ENCODE measurements at places on chromosomes 1 and 21.

DNA sequence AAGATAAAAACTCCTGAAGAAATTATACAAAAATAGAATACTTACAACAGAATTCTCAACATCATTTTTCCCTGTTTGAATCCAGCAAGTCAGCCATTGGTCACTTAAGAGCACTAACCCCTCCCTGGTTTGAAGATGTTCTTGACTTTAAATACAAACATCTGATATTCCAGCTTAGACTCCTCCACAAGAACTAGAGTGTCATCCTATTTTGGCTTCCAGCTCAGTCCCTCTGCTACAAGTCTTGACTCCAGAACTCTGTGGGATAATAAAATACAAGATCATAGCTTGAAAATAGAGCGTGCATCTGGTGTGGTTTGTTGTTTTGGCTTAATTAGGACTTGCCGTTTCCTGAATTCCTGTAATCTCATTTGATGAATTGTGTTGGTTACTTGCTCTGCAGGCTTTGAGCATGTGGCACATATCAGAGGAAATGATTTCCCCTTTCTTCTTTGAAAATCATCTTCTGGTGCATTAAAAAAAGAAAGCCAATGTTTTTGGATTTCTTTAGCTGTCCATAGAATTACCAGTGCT, 63.7 kb upstream of the DPT start:
- no peak for DNase-seq

DNA sequence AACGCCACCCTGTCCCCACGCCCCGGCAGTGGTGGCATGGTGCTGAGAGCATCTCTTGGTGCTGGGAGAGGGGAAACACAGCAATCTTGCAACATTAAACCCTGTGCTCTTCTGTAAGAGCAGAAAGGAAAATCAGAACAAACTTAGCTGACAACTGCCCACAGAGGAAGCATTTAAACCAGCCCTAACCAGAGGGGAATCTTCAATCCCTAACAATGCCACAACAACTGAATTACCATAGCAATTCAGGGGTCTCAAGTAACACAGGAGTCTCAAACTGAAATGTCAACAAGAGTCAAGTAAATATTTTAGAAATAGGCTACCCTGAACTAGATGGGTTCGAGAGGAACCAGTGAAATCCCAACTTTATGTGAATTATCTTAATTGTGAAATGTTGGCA, 1983.6 kb downstream of the NCAM2 start:
- DNase-seq = no peak

GRCh38 chr21:43211760-43212115, 42.9 kb downstream of the CRYAA start:
- DNase-seq = no peak

DNA sequence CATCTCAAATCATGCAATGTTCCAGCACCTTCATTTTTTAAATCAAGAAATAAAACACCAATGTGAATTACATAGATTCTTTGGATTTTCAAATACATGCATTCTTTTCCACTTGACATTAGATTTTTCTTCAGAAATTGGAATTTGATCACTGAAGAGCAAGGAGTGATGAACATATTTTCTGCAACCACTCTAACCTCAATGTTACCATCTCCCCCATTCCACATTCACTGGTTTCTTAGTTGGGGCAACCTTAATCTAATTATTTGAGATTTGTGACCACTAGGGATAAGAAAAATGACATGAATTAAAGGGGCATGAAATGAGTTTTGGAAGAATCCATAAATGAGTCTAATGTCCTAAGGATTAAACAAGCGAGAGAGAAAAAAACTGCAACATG, 168.7 kb upstream of the NR5A2 start:
- no peak for DNase-seq

DNA sequence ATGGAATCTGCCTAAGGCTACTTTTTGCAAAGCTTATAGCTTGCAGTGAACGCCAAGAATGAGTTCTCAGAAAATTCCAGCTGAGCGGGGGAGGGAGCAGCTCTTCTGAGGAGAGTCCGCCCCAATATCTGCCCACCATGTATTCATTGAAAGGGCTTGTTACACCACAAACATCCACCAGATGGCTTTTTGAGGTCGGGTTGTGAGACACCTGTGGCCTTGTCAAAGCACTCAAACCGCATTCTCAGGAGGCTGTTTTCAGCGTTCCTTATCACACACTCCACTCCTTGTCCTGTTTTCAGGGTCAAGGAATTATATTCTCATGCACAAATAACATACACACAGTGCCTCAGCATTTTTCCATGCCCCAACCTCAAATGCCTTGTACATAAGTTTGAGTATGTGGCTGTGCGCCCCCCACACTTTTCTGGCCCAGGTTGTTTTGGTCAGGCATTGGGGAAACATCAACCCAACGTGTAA, 3.9 kb upstream of the C4BPB start:
- peak; percentile 38 for DNase-seq

- no peak for DNase-seq
Measured at GRCh38 chr21:16407403-16408240, 677.8 kb downstream of the USP25 start.

DNA sequence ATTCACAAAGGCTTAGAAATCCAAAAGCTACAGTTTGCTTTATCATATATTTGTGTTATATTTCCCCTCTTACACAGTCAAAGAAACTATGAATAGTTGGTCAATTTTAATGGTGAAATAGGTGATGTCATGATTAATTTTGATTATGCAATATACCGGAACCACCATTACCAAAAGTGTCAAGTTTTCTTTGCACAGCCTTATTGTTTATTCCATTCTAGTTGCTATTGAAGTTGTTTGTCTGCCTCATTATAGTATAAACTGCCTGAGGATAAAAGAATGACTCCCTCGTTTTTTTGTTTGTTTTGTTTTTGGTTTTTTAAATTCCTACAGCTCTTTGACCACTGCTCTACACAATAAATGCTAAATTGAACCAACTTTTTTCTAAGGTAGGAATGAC, 690.6 kb upstream of the ZP4 start:
- DNase-seq = no peak

DNA sequence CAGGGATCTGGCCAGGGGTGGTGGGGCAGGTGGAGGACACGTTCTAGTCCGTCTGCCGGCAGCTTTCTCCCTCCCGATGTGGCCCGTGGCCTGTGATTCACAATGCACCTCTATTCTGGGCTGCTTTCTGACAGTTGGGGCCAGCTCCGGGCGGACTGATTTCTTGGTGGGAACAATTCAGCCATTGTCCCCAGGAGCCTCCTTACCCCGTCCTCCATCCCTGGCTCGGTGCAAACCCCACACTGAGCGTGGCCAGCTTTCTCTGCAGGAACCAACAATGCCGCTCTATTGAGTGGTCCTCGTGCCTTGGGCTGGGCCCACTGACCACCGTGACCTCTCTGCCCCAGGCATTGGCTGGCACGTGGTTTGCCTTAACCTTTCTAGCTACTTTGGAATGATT, 29.7 kb downstream of the PADI2 start:
- no peak for DNase-seq

- no peak for DNase-seq
Measured at GRCh38 chr1:87644579-87645190, 316.0 kb downstream of the LMO4 start.

DNA sequence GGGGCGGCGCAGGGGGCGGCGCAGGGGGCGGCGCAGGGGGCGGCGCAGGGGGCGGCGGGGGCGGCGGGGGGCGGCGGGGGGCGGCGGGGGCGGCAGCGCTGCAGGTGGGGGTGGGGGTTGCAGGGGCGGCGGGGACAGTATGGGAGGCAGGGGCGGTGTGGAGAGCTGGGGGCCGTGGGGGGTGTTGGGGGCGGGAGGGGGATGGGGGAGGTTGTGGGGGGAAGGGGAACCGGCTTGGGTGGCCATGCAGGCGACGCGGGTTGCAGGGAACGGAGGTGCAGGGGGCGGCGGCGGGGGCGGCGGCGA, 13.0 kb upstream of the SLC19A1 start:
- no peak for DNase-seq

DNA sequence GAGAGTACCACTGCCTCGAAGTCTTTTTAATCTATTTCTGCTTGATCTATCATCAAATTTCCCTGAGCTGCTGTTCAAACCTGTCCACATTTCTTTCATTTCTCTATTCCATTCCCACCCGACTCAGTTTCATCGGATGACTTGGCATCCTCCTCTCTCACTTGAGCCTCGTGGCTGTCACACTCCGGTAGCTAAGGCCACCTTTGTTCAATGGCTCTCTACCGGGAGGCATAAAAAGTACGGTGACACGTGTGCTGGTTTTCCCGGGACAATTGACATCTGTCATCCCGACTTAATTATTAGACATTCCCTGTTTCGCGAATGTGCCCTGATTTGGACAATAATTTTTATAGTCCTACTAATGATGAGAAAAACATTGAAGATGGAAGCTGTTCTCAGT, 22.6 kb downstream of the MIS18A start:
- DNase-seq = peak; percentile 39

- DNase-seq = peak; percentile 94
Measured at GRCh38 chr1:40531381-40532061, at the start of gene ZNF684. TSS of gene ZNF684 (plus strand) at chr1:40531637. CDS start at chr1:40533167, 1,530 bp downstream.

- DNase-seq = no peak
Measured at GRCh38 chr21:44436111-44436611, 19.1 kb upstream of the LRRC3 start.

DNA sequence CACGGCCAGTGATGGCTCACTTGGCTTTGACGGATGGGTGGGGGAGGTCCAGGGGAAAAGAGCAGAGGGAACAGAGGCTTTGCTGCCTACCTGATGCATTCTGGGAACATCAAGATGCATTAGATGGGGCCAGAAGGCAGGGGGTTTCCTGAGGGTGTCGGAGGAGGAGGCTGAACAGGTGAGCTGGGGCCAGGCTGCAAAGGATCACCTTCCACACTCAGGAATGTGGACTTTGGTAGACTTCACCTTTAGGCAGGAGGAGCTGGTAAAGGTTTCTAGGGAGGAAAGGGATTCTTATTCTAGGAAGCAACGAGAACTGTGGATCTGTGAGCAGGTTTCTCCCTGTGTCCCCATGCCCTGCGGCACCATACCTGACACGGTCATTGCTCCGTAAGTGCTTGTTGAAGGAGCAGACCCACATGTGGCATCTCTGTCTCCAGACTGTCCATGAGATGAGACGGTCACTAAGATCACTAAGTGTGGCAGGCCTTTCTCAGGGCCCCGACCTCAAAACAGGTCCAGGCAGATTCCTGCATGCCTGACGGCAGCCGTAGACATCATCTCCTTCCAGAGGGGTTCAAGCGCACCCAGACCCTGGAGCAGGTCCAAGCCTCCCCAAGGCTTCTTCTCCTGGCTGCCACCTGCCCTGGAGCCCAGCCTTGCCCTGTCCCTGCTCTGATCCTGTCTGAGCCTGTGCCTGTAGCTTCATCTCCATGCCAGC, 89.1 kb upstream of the SLC25A33 start:
- DNase-seq = no peak

DNA sequence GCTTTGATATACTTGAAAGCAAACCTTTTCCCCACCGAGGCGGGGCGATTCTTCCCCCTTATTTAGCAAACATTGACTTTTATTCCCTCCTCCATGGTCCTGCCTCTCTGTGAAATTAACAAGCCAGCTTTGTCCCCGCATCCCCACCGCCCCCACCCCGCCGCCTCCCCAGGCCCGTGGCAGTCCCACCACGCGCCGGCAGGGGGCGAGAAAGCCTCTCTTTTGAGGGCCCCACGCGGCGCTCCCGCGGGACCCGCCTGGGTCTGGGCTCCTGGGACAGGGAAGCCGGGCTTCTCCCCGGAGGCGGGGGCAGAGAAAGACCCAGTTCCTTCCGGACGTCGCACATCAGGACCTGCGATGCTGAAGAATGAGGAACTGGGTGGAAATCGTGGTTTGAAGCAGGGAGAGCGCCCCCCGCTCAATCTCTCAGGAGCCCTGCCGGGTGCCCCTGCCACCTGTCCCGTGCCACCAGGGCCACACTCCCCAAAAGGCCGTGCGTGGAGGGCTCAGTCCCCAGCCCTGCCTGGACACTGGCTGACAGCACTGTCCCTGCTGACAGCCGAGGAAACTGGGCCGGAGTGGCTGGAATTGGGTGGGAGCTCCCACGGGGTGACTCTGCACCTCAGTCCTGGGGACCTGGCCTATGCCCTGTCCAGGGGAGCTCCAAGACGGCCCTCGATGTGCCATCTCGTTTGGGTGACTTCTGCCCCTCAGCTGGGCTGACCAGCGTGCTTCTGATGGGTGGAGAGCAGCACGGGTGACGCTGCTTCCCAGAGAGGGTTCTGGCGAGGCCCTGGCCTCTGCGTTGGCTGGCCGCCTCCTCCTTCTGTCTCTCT, 8.6 kb upstream of the ACTRT2 start:
- peak; percentile 18 for DNase-seq

GRCh38 chr1:211701733-211702132, 26.3 kb upstream of the NEK2 start:
- DNase-seq = no peak

- no peak for DNase-seq
Measured at GRCh38 chr1:228363686-228364067, 43.0 kb downstream of the TRIM11 start.

DNA sequence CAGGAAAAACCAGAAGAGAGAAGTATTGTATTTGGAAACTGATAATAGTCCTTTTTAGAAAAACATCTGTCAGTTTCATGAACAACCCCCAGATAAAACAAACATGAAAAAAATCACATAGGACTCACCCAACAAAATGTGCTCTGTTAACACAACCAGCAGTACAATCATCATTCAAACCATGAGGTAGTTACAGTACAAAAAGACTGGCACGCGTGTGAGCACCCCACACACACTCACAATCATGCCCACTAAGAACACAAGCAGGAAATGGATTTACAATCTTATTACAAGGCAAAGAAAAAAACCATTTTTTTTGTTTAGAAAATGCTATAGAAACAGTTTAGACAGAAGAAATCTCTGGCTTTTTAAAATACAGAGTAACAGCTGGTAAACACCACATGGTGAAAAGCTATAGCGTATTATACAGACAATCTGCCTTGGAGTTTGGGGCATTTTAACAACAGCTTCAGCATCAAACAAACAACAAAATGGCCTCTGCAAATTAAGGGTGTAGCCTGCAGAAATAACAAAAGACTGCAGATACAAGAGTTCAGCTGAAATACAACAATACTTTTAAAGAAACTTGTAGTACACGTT, 180.0 kb downstream of the CDC7 start:
- no peak for DNase-seq

- no peak for DNase-seq
Measured at GRCh38 chr21:45415943-45416611, 11.1 kb downstream of the COL18A1 start.

DNA sequence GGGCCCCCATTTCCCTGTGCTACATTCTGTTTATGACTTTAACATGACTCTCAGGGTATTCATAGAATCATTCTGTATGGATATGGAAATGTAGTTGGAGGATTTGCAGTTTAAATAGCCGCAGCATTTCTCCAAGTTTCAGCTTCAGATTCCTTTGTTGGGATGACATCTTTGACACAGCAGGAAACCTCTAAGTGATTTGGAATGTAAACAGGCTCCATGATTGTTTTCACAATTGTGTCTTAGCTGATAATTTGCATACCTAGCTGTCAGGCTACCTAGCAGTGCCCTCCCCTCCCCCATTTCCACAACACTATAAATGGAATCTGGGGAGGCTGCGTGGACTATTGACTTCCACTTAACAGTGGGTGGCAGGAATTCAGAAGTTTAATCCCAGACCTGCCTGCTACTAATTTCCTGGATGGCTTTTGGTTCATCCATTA, 290.2 kb downstream of the HLX start:
- DNase-seq = no peak

GRCh38 chr1:89041119-89041641, 18.5 kb upstream of the GBP3 start:
- DNase-seq = no peak

- DNase-seq = no peak
Measured at GRCh38 chr1:20875198-20875973, 88.3 kb upstream of the HP1BP3 start.
